ENCODE measurements at places on chromosomes 11 and 22. TPM values are rescaled to one million over a fixed set of nuclear protein-coding genes. Genes with fewer than 3 reads are reported as not detected.
A peak's percentile ranks its signal among the peaks of the same experiment; 100 is the strongest.

- H3K27ac ChIP-seq: no peak overlapping the region
- no peak overlapping the region for H3K4me3 ChIP-seq
- no peaks in the 10 kb centered on the region for H3K36me3 ChIP-seq
- no peaks in the 10 kb centered on the region for H3K4me1 ChIP-seq
- DNase-seq: no peak
- H3K27me3 ChIP-seq: peaks cover 43% of the 10 kb centered on the region
Measured at GRCh38 chr11:127071606-127072005, 71.0 kb upstream of the KIRREL3 start.

DNA sequence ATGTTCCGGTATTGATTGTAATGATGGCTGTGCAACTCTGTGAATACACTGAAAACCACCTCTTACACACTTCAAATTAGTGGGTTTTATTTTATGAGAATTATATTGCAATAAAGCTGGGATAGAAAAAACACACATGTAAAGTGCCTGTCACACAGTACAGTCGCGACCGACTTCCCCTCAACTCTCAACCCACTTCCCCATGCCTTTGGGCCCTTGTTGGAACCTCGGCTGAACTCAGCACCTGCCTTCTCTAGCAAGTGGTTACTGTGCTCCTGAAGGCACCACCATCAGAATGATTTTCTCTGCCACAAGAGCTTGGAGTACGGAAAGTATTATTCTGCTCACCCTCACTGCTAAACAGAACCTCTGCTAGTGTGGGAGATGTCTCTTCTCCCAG lies 13.5 kb downstream of the KCNJ1 start:
- H3K27me3 ChIP-seq: peaks cover 20% of the 10 kb centered on the region
- H3K27ac ChIP-seq: no peak overlapping the region
- no peak for DNase-seq
- no peak overlapping the region for H3K4me3 ChIP-seq
- no peaks in the 10 kb centered on the region for H3K36me3 ChIP-seq

DNA sequence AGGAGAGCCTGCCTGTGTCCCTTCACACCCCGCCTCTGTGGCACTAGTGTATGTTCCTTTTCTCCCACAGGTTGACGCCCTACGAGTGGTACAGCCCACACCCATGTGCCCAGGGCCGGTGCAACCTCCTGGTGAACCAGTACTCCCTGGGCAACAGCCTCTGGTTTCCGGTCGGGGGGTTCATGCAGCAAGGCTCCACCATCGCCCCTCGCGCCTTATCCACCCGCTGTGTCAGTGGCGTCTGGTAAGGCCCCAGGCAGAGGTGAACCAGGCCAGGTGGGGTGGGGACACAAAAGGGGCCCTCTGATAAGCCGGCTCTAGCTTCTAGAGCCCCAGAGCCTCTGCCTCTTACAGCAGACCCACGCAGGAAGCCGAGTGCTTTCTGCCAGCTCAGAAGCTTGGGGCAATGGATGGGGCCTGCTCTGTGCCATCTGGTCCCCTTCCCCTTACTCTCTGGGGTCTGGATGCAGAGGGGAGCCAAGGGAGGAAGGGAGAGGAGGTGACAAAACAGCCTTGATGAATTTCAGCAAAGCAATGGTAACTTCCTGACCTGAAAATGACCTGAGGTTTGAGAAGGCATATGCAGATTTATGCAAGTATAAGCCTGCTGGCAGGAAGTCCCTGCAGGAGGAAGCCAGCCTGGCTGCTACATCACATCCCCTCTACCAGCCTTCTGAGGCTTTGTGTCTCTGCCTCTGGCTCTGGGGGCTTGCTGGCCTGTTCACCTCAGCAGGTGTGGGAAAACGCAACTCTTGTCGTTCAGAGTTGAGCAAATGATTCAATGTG lies 67.0 kb upstream of the TBCEL start:
- DNase-seq: no peak
- H3K27ac ChIP-seq: no peak overlapping the region
- H3K4me1 ChIP-seq: 0 out of 2 replicates have a peak, but pooled peaks cover 4% of the 10 kb centered on the region
- H3K27me3 ChIP-seq: peaks cover 67% of the 10 kb centered on the region
- H3K36me3 ChIP-seq: no peaks in the 10 kb centered on the region

DNA sequence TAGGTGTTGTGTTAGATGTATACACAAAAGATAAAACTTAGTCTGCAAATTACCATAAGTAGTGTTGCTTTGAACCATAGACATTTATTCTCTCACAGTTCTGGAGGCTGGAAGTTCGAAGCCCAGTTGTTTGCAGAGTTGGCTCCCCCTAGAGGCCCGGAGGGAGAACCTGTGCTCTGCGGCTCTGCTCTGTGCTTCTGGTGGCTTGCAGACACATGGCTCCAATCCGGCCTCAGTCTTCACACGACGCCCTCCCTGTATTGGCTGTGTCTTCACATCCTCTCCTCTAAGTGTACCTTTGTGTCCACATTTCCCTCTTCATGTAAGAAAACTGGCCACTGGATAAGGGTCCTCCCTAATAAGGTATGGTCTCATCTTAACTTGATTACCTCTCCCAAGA lies 128.4 kb downstream of the OPCML start:
- DNase-seq: no peak
- no peaks in the 10 kb centered on the region for H3K36me3 ChIP-seq
- H3K4me1 ChIP-seq: no peaks in the 10 kb centered on the region
- no peak overlapping the region for H3K27ac ChIP-seq

DNA sequence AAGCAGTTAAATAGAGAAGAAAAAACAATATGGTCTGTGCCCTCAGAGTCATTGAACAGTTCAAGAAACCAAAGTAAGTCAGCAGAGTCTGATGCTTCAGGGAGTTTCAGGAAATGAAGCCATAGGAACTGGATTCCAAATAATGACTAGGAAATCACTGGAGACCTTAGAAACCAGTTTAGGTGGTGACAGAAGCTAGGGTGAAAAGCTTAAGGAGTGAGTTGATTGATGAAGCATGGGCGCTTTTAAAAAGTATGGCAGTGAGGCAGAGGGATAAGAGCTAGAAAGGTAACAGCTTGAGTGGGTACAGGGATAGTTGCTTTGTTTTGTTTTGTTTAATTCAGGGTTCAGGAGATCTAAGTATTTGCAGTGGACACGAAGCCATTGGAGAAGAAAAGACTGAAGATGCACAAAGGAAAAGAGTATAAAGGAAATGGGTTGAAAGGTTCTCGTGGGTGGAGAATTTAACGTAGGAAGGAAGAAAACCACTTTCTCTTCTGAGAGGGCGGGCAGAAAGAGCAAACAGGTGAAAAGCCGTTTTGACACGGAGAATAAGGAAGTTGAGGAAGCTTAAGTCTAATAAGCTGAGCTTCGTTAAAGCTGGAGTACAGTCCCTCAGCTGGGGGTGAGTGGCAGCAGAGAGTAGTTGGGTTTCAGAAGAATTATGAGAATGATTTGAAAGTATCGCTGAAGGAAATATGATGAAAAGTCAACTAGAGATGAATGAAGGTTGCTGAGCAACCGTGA lies 14.8 kb downstream of the SGSM3 start:
- H3K27me3 ChIP-seq: no peaks in the 10 kb centered on the region
- H3K36me3 ChIP-seq: no peaks in the 10 kb centered on the region
- no peak overlapping the region for H3K4me3 ChIP-seq
- H3K4me1 ChIP-seq: 0 out of 2 replicates have a peak, but pooled peaks cover 10% of the 10 kb centered on the region
- H3K27ac ChIP-seq: no peak overlapping the region

GRCh38 chr11:9607511-9607899 lies 34.0 kb downstream of the WEE1 start:
- no peaks in the 10 kb centered on the region for H3K27me3 ChIP-seq
- peaks cover 20% of the 10 kb centered on the region for H3K4me1 ChIP-seq
- H3K4me3 ChIP-seq: no peak overlapping the region
- no peak for DNase-seq
- H3K36me3 ChIP-seq: no peaks in the 10 kb centered on the region

- no peak overlapping the region for H3K4me3 ChIP-seq
- DNase-seq: no peak
- H3K27me3 ChIP-seq: no peaks in the 10 kb centered on the region
- no peak overlapping the region for H3K27ac ChIP-seq
- no peaks in the 10 kb centered on the region for H3K4me1 ChIP-seq
Measured at GRCh38 chr11:105447936-105448702, 161.8 kb upstream of the GRIA4 start.

- no peak overlapping the region for H3K4me3 ChIP-seq
- no peaks in the 10 kb centered on the region for H3K27me3 ChIP-seq
Measured at GRCh38 chr11:2577031-2577990, 122.5 kb downstream of the KCNQ1OT1 start.

- H3K36me3 ChIP-seq: no peaks in the 10 kb centered on the region
- DNase-seq: no peak
- H3K27me3 ChIP-seq: no peaks in the 10 kb centered on the region
- no peak overlapping the region for H3K4me3 ChIP-seq
Measured at GRCh38 chr11:36247493-36247892, 41.7 kb downstream of the COMMD9 start.

- H3K36me3 ChIP-seq: no peaks in the 10 kb centered on the region
- H3K4me1 ChIP-seq: peaks cover 10% of the 10 kb centered on the region
- H3K27ac ChIP-seq: no peak overlapping the region
- H3K27me3 ChIP-seq: no peaks in the 10 kb centered on the region
- no peak overlapping the region for H3K4me3 ChIP-seq
Measured at GRCh38 chr11:15824060-15824459, 532.3 kb downstream of the SOX6 start.

DNA sequence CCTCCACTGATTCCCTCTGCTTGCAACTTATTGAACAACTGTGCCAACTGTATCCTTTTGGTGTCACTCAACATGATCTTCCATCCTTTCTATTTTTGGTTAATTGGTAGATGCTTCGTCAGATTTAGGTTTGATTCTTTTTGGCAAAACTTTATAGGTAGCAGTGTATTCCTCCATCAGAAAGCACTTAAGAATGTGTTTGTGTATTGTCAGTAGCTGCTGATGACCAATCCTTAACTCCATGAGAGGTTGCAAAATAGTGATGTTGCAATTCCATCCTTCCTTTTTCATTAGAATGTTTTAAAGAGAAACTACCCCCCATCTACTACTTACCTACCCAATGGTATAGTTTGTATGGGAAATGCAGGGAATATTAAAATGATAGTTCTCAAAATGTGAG lies 22.1 kb downstream of the FAM76B start:
- peaks cover 8% of the 10 kb centered on the region for H3K4me1 ChIP-seq
- no peaks in the 10 kb centered on the region for H3K27me3 ChIP-seq
- peaks cover 12% of the 10 kb centered on the region for H3K36me3 ChIP-seq
- no peak overlapping the region for H3K4me3 ChIP-seq
- peak; percentile 40 for DNase-seq
- no peak overlapping the region for H3K27ac ChIP-seq

GRCh38 chr11:111363985-111364384 lies 15.1 kb downstream of the POU2AF1 start:
- H3K4me1 ChIP-seq: peaks cover 36% of the 10 kb centered on the region
- DNase-seq: no peak
- H3K36me3 ChIP-seq: no peaks in the 10 kb centered on the region
- H3K27ac ChIP-seq: no peak overlapping the region
- H3K27me3 ChIP-seq: no peaks in the 10 kb centered on the region

DNA sequence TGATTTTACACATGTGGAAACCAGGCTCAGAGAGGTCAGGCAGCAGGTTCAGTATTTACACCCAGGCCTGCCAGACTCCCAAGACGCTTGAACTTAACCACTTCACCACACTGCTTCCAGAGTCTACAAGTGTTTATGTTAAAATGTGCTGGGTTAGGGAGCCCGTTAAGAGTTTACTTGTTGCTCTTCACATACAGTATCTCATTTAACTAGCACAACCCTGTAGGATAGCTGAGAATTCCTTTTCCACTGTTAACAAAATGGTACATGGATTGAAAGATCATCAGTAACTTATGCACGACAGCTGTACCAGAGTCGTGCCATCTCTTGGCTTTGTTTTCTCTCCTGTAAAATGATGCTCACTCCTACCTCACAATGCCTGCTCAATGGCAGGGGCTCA lies 2.9 kb downstream of the SMCO4 start:
- H3K36me3 ChIP-seq: no peaks in the 10 kb centered on the region
- H3K4me3 ChIP-seq: no peak overlapping the region
- H3K27ac ChIP-seq: no peak overlapping the region
- DNase-seq: no peak
- peaks cover 15% of the 10 kb centered on the region for H3K4me1 ChIP-seq

DNA sequence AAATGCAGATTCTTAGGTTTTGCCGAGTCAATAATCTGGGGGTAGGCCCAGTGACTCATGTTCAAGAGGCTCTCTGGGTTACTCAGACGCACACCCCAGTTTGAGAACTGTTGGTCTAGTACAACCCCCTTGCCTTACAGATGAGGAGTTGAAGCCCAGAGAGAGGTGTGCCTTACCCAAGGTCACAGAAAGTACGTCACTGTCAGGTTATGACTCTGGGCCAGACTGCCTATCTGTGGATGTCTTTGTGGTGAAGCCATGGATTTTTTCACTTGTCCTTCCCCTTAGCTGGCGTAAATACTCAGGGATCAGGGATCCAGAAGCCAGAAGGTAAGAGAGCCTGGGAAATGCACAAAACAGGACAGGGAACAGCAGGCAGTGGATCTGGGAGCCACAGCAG lies 25.2 kb upstream of the NECTIN1 start:
- H3K4me3 ChIP-seq: no peak overlapping the region
- no peak for DNase-seq
- H3K4me1 ChIP-seq: peaks cover 7% of the 10 kb centered on the region

DNA sequence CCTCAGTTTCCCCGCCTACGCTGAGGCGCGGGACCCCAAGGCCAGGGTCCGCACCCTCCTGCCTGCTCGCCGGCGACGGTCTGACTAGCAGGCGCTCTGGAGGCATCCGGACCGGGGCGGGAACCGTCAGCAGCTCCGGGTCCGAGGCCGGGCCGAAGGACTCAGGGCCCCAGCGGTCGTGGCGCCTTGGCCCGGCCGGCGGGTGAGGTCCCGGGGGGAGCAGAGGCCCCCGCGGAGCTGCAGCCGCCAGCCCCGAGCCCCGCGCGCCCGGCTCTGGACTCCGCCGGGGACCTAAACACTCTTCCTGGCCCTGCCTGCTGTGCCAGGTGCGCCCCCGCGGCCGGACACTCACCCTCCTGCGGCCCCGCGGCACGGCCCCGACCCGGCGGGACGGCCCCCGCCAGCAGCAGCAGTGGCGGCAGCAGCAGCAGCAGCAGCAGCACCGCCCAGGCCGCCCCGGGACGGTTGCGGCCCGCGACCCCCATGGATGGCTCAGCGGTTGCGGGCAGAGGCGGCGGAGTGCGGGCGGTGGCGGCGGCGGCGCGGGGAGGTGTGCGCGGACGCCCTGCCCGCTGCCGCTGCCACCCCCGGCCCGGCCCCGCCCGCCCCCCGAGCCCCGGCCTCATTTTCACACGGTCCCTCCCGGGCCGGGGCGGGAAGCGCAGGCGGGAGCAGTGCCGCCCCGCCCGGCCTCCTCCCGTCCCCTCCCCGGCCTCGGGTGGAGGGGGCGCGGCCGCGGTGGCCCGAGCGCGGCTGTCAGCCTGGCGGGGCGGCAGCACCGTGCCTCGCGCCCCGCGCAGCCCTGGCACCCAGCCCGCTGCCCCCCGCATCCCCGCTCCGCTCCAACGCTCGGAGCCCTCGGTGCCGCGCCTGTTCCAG lies at the start of gene SCUBE2:
Gene SCUBE2, minus strand, starts transcription at position 556 of the 879 bp plus-strand sequence. Its CDS starts 71 bp downstream, at position 485.
- H3K27ac ChIP-seq: no peak within 1 kb of the TSS
- H3K4me3 ChIP-seq: no peak within 1 kb of the TSS
- no peak for DNase-seq
- no peaks in the 10 kb centered on the region for H3K4me1 ChIP-seq

Gene CARD18
- total RNA-seq: not detected

Gene GAB4
- total RNA-seq: not detected

Gene CRYBB2
- total RNA-seq: 1.0 TPM

Gene CENATAC
- total RNA-seq: 61.7 TPM

Gene CD3E
- not detected for total RNA-seq

Gene FXYD2
- total RNA-seq: not detected

Gene GPR83
- not detected for total RNA-seq
